Chondrocyte (in vitro differentiated cells): ENCODE measurements at places on chromosomes 1 and 21.
A peak's percentile ranks its signal among the peaks of the same experiment; 100 is the strongest.

DNA sequence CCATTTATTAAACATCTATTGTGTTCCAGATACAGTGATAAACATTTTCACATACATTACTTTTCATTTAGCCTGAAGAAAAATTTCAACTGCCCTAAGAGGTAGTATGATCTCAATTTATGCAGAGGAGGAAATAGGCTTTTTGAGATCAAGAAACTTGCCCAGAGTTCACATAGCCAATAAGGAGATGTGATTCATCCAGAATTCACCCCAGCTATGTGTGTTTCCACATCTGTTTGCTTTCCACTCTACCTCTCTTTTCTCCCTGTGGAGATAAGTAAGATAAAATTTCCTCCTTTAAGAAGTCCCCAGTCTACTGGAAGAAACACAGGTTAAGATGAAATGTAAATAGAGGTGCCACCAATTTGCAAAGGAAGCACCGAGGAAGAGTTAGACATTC, 199.7 kb upstream of the C8B start:
- DNase-seq = no peak

- no peak for DNase-seq
Observed at GRCh38 chr1:215631489-215631888, 64.4 kb downstream of the KCTD3 start.

GRCh38 chr1:94254073-94254810, 16.9 kb upstream of the ARHGAP29 start:
- no peak for DNase-seq

- no peak for DNase-seq
Observed at GRCh38 chr1:164868990-164869389, 310.0 kb downstream of the PBX1 start.

GRCh38 chr1:179082999-179083335, 1.1 kb downstream of the TOR3A start:
- no peak for DNase-seq

DNA sequence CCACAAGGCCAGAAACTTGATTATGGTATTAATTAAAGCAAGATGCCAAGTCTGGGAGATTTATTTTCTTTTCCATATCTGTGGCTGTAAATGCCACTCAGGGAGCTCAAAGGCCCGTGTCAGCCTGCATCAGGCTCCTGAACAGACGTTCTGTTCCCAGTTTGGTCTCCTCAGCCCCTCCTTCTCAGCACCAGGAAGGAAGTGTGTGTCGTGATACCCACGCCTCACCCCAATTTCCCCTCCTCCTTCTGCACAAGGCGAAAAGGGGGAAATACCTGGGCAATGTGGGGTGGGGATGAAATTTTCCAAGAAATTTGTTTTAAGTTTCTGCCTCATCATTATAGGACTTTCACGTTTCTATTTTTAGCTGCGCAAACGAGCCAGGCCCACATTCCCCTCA, 112.0 kb downstream of the SYF2 start:
- no peak for DNase-seq

- DNase-seq = no peak
Observed at GRCh38 chr1:181216591-181216994, 128.1 kb downstream of the IER5 start.

GRCh38 chr1:1049318-1050165, 24.6 kb downstream of the RNF223 start:
- no peak for DNase-seq

- no peak for DNase-seq
Observed at GRCh38 chr1:234555390-234556024, 54.5 kb downstream of the IRF2BP2 start.

- DNase-seq = peak; percentile 30
Observed at GRCh38 chr1:203133970-203134725, 6.6 kb downstream of the ADORA1 start.

DNA sequence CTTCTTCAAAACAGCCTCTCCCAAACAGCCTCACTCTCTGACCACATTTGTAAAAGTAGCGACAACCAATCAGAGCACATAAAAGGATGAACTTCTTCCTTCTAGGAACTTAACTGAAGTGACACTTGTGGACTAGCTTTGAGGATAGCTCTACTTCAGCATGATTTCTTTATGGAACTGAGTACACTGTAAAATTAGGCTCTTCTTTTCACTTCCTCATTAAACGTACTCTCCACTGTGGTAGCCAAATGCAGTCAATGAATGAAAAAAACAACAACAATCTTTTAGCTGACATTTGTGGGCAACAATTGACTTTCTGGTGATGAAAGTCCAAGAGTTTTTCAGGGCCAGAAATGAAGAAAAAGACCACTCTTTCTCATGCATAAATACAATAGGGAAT, 9.6 kb downstream of the LRRC53 start:
- no peak for DNase-seq

GRCh38 chr1:211336161-211336560, 9.5 kb downstream of the TRAF5 start:
- DNase-seq = no peak

DNA sequence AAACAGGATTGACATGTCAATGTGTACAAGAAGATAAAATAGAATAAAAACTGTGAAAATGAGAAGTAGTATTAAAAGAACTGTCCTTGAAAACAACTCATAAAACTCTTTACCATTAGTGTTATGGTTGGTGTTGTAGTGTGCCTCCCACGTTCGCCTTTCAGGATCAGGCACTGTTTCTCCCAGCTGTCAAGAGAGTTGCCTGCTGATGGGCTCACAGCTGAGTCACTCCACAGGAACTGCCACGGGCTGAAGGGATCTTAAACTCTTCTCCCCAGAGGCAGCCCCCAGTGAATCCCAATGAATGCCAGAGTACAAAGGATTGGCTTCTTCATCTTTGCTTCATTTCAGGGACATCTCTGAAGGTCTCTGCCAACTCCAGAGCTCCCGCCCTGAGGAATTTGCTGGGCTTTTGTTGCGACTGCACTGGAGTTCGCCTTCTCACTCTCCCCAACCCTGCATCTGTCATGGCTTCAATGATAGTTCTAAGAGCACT, 119.6 kb downstream of the ADGRL2 start:
- no peak for DNase-seq

DNA sequence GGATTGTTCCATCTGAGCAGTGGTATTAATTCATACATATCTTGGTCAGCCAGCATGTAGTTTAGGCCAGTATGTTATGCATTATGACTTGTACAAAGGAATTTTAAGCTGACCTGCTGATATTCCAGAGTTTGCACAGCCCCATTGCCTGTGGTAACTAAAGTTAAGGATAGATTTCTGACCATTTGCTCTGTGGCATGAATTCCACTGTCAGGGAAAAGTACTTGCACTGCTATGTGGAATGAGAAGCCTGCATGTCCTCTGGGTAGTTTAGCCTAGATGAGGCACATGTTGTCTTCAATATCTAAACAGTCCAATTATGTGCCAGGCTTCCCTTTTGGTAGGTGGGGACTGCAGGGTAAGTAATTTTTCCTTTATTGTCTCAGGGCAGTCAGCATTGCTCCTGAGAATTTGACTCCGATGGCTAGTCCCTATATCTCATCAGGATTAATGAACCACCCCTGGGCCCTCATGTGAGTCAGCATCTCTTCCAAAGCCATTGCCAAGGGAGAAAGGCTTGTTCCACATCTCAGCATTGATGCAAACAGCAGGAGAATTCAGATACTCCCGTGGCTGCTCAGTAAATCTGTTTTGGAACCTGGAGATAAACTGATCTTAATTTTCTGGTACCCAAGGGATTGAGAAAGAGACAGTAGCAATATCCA, 30.2 kb downstream of the NEK7 start:
- DNase-seq = no peak

DNA sequence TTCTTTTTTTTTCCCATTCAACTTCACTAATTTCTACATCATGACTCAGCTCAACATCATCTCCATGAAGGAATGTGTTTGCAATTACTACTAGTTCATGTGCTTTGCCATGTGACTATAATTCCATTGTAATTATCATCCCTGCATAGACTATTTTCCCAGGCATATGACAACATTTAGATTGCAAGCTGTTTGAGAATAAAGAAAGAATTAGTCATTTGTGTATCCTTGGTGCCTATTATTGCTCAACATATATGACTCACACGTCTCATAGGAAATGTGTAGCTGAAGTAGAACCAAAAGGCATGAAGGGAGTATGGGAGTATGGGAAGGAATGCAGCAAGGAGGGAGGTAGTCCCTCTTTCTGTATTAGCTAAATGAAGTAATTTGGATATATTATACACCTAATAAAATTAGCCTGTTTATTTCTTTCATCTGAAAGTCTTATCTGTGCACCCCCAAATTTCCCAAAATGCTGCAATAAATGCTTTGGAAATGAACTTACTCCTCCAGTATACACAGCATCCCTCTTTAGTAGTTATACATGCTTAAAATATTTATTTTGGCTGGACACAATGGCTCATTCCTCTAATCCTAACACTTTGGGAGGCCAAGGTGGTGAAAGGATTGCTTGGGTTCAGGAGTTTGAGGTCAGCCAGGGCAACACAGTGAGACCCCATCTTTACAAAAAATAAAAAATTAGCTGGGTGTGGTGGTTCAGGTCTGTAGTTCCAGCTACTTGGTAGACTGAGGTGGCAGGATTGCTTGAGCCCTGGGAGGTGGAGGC, 316.9 kb upstream of the ADGRL4 start:
- no peak for DNase-seq

DNA sequence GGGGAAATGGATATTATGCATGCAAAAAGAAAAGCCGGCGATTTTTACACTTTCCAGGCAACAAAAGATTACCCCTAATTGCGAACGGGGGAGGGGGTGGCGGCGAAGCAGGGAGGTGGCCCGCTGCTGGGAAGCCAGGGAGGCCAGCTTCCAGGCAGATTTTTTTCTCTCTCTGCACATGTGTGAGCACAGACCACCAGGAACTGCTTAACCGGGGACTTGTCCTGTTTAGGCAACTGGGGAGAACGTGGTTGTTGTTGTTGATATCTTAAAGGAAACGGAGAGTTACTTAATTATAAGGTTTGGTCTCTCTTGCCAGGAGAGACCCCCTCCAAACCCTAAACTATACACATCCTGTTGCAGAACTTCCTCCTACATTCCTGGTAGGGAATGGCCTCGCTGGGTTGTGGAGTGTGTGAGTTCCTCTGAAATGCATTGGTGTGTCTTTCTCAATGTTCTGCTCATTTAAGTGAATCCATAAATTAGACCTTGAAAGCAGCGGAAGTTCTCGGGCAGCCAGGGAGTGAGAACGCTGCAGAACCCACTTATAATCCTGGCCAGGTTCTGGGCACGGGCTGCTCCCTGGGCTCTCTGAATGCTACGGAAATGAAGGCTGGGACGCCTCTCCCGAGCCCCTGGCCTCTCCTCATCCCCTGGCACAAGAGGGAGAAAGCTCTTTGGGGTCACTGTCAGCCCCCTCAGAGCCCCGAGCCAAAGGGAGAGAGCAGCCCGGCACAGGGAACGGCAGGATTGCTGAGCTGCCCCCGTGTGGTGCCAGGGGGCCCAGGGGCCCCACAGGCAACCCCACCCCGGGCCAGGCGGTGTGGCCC, 250.0 kb downstream of the FOXD2 start:
- DNase-seq = no peak

GRCh38 chr1:229272164-229273158, 1.6 kb downstream of the RAB4A start:
- DNase-seq = no peak

GRCh38 chr1:33361532-33362235, 40.8 kb upstream of the A3GALT2 start:
- DNase-seq = no peak

GRCh38 chr1:30929135-30929889, 20.8 kb upstream of the SDC3 start:
- no peak for DNase-seq

DNA sequence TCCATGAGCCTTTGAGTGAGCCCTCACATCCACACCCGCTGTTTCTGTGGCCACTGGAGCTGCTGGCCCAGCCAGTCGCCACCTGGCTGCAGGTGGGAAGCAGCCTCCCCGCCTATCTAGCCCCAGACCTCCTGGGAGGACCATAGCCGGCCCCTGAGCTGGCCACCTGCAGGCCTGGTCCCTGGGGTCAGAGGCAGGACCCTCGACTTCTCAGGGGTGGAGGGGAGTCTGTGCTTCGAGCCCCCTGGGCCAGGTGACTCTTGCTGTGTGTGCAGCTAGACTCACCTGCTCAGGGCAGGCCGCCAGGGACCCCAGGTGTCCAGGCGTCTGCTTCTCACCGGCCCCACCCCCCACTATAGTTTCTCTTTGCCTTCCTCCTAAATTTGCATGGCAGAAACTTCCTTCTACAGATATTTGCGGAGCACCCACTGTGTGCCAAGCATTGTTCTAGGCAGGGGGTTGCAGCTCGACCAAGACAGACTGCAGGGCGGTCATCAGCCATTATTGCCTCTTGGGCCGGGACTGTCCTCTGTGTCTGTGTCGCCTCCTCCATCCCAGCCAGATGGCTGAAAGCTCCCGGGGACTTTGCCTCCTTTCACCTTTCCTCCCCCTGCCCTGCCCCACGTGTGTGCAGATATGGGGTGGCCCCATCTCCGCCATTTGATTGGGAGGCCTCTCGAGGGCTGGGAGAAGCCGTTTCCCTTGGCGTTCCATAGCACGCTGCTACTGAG, 27.3 kb downstream of the SPSB1 start:
- DNase-seq = no peak

DNA sequence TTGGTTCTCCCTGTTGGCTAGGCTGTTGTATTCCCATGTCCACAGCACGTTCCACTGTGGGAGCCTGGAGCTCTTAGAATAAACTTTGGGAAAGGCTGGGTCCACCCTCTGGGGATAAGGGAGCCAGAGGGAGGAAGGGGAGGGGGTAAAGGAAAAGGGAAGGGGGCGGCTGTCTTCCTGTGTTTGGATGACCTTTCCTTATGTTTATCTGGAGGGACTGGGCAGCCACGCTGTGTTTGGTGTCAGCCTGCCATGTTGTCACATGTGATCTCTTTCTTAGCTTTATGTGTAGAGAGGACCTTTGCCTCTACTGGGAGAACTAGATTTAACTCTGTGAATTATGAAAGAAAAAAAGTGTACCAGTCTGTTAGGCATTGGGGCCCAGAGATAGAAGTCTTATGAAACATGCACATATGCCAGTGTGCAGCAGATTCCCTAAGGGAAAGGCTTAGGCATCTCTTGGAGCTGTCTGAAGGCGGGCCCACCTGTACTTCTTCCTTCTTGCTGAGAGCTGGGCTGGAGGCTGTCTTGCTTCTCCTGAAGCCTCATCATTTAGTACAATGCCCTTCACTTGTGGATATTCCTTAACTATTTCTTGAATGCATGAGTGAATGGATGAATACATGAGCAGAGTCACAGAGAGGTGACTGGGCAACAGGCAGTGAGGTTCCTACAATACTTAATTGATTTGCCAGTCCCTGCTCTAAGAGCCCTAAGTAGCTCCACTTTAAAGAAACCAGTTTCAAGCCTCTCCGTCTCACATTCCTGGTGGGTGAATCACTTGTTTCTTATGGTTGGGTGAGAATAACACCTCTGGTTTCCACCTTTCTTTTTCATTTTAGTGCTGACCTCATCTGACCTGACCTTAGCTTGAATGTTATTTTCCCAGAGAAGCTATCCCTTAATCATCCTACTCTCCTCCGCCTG, 62.5 kb upstream of the ARHGAP29 start:
- no peak for DNase-seq

DNA sequence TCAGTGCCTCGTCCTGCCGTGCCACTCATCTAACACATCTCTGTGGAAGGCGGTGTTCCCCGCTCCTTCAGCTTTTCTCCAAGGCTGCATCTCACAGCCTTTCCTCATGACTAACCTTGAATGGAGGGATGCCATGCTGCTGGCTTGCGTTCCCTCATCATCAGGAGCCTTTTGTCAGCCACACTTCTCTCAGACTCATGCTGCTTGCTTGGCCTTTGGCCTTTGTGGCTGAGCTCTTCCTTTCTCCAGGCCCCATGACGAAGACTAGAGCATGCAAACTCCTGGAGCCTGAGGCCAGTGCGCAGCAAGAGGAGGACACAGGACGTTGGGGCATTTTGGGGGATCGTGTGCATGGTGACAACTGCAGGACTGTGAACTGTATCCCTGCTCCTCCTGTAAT, 70.8 kb downstream of the SYT2 start:
- no peak for DNase-seq
